ENCODE measurements at places on chromosomes 2 and 18. TPM values are rescaled to one million over a fixed set of nuclear protein-coding genes. Genes with fewer than 3 reads are reported as not detected.

The CSRNP3 gene
- 0.70 TPM for total RNA-seq

The EML6 gene
- 3.4 TPM for total RNA-seq

The FHOD3 gene
- total RNA-seq, result 5.8 TPM

The CCDC74A gene
- 2.3 TPM for total RNA-seq

The DES gene
- total RNA-seq, result 279 TPM

DNA sequence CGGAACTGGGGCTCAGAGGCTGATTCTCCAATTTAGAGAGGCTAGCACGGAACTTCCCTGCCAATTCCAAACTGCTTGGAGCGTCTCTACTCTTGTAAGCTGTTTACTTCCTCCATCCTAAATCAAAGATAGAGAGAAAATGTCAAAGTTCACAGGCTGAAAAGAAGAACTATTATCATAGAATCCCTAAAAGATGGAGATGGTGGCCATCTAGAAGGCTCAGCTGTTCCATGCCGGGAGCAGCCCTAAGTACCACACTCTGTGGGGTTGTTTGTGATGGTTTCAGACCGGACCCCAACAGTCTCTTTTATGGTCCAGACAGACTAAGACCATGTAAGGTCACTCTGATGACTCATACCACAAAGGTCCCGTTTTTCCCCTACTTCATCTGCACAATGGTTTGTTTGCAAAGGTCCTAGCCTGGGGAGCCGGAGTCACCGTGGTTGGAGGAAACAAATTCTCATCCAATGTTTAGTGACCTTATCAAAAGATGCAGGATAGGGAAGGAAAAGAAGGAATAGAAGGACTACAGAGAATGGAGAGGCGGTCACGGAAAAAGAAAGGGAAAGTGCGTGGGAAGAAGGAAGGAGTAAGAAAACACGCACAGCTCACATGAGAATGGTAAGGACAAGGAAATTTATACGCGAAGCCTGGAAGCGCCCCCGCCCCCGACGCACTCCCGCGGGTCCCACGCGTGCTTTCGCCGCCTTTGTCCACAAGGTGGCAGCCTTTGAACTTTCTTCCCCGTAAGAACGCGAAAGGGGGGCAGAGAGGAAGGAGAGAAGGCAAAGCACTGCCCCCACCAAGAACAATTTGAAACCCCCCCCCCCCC is 453 bp upstream of the ANTXR1 start:
- DNase-seq, result no peak

DNA sequence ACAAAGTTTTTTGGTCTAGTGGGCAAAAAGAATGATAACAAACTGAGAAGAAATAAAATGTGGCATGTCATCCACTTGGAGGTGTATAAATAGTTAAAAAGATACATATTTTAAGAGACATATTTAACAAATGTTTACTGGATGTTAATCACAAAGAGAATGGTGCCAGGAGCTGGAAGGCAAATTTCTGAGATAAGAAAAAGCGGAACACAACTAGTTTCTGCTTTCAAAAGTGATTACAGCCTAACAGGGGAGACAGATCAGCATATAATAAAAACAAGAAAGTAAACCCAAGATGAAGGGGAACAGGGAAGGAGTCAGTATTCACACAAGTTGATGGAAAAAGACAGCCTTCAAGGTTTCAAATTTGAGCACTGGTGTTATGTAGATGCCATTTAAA is 91.3 kb downstream of the OLA1 start:
- DNase-seq, result no peak

DNA sequence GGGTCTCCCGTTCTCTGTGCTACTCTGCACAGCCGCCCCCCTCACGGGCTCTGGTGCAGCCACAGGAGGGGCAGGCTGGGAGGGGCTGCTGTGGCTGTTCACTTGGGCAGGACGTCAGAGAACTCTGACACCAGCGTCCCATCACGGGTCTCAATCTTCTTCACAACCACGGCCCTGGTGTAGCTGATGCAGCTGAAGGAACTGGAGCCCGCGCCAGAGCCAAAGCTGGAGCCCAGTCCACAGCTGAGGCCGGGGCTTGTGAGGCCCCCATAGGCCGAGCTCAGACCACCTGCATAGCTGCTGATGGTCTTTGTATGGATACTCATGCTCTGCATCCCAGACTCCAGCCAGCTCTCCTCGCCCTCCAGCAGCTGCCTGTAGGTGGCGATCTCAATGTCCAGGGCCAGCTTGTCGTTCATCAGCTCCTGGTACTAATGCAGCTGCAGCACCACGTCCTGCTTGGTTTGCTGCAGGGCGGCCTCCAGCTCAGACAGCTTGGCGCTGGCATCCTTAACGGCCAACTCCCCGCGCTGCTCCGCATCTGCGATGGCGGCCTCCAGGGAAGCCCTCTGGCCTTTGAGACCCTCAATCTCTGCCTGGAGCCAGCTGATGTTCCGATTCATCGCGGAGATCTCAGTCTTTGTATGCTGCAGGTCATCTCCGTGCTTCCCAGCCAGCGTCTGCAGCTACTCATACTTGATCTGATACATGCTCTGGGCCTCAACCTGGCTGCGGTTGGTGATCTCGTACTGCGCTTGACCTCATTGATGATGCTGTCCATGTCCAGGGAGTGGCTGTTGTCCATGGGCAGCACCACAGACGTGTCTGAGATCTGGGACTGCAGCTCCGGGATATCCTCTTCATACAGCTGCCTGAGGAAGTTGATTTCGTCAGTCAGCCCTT is 7.4 kb upstream of the DUSP19 start:
- DNase-seq, result no peak

- no peak for DNase-seq
Measured at GRCh38 chr2:48961009-48961408, 193.3 kb downstream of the FSHR start.

- DNase-seq, result no peak
Measured at GRCh38 chr18:58653814-58654509, 17.3 kb upstream of the MALT1 start.

GRCh38 chr18:2360861-2361260 is 210.4 kb downstream of the METTL4 start:
- no peak for DNase-seq

- DNase-seq, result no peak
Measured at GRCh38 chr2:217063238-217063755, 203.4 kb upstream of the TNP1 start.

- no peak for DNase-seq
Measured at GRCh38 chr2:118168615-118169014, 80.3 kb downstream of the INSIG2 start.

DNA sequence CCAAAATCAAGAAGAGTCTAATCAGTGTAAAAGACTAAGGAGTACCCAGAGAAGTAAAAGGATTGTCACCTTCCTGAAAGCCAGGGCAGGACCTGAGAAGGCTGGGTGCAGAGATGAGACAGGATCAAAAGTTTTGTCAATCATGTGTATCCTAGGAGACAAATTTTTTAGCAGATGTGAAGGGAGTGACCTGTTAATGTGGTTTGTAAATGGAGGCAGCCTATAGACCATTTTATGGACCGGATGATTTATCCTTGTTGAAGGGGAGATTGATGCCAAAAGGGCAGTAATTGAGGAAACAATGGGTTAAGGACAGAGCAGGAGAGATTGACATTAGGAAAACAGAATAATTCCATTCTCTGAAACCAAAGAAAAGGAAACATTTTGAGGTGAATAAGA is 813 bp downstream of the NDC80 start:
- no peak for DNase-seq

GRCh38 chr2:217660423-217660822 is 342.4 kb downstream of the TNS1 start:
- no peak for DNase-seq

GRCh38 chr2:200762127-200762526 is 49.6 kb upstream of the BZW1 start:
- DNase-seq, result no peak

- DNase-seq, result no peak
Measured at GRCh38 chr2:20588918-20589871, 61.7 kb downstream of the HS1BP3 start.

DNA sequence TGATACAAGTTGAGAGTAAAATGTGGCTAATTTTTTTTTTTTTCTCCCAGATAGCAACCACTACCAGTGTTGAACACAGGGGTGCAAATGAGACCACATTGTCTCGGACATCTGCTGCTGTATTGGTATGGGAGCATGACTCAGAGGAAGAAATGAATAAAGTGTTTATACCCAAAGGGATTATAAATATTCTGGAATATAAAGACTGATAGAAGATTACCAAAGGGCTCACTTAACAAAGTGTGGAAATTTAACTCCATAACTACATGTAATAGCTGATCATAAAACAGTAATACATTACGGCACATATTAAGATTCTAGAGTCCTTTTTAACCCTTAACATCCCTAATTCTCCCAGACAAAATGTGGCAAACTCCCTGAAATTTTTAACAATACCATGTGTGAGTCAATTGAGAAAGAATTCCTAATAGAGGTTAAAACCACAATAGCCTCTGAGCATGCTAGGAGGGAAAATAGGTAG is 1023.0 kb upstream of the ACVR2A start:
- no peak for DNase-seq

DNA sequence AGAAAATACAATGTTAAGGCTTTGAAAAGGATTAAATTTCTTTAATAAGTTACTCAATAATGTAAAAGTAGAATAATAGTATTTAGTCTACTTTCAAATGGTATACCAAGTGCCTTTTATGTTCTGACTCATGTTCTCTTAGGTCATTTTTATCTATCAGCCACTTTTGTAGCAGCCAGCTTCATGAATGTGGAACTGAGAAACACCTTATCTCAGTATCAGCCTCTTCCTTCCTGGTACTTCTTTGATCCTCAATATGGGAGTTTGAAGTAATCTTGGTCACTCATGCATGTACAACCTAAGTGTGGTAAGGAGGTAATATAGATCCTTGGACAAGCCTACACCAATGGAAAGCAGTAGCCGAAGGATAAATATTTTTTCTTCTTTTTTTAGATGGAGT is 180.4 kb upstream of the NRXN1 start:
- no peak for DNase-seq

Data from esophagus squamous epithelium (tissue), 5 donors.